H7 (cell line): ENCODE measurements at places on chromosomes 3 and 15.

DNA sequence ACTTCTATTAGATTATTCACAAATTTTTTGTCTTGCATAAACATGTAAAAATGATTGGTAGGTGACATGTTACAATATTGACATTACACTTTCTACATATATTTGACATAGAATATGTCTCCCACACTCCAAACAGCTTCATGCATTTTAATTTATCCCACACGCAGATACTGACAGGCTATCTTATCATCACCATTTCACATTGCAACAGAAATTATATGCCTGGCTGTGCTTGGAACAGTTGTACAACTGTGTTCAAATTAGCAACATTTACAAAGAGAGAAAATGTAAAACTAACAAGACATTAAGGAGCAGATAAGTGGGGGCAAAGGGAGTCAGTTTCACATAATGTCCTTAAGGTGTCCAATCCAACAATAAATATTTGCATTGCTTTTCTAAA is 1208.5 kb downstream of the NSUN3 start:
- no peak for DNase-seq

DNA sequence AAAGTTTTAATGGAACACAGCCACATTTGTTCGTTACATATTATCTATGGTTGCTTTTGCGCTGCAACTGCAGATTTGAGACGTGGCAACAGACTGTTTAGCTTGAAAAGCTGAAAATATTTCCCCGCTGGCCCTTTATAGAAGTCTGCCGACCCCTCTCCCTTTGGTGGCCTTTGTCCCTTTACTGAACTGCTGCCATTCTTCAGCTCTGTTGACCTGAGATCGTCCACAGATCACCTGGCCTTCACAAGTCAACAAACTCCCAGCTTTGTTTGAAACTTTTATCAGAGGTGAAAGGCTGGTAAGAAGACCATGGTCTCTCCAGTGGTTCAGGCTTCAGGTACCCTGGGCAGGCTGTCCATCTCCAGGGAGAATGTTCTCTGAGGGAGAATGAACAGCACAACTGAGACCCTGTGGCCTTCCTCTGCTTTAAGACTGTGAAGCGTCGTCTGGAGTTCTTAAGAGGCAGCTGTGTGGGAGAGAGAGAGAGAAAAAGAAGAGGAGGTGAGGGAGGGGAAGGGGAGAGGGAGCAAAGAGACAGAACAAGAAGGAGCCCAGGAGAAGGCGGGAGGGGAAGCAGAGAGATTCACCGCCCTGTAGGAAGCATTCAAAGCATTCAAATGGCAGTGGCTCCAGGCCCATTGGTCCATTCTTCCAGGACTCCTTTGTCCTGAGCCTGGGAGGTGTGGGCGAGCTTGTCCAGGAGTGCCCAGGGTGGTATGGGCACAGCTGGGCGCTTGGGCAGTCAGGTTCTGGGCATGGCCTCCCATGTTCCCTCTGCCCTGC is 53.7 kb upstream of the INSYN1 start:
- DNase-seq = peak; percentile 61

DNA sequence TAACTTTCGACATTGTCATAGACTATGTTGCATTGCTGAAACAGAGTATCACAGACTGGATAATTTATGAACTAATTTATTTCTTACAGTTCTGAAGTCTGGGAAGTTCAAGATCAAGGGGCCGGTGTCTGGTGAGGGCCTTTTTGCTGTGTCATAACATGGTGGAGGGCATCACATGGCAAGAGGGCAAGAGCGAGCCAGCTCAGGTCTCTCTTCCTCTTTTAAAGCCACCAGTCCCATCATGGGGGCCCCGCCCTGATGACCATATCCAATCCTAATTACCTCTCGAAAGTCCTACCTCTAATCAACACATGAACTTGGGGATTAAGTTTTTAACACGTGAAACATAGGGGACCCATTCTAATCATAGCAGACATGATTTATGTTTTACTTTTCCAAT is 33.5 kb upstream of the DCUN1D1 start:
- DNase-seq = no peak

GRCh38 chr3:107959550-107960154 is 131.2 kb downstream of the CD47 start:
- DNase-seq = no peak

- no peak for DNase-seq
These were observed 111.8 kb upstream of the RGMA start for GRCh38 chr15:93200837-93201226.

- peak; percentile 77 for DNase-seq
These were observed 46.4 kb downstream of the SH3BP5 start for GRCh38 chr3:15286022-15286421.

DNA sequence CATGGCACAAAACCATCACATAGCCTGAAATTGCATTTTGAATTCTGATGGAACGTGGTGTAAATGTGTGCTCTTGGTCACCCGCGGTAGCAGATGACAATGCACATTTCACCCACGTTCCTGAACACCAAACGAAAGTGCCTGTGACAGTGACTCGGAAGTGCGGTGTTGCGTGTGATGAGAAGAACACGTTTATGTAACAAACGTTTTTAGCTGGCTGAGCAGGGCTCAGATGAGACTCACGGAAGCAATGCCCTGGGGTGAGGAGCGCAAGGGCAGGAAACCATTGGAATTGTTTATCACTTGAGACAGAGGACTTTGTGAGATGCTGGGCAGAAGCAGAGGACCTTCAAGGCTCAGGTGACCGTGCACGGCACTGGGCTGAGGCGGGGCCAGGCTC is 449.2 kb upstream of the CFAP20DC start:
- no peak for DNase-seq

DNA sequence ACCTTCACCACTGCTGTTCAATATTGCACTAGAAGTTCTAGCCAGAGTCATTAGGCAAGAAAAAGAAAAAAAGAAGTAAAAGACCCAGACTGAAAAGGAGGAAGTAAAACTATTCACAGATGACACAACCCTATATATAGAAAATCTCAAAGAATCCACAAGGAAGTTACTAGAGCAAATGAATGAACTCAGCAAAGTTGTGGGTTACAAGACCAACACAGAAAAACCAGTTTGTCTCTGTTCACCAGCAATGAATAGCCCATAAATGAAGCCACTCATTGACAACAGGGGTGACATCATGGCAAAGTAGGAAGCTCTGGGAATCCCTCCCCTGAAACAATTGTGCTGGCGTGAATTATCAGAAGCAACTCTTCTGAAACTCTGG is 4.6 kb downstream of the CFAP100 start:
- no peak for DNase-seq

DNA sequence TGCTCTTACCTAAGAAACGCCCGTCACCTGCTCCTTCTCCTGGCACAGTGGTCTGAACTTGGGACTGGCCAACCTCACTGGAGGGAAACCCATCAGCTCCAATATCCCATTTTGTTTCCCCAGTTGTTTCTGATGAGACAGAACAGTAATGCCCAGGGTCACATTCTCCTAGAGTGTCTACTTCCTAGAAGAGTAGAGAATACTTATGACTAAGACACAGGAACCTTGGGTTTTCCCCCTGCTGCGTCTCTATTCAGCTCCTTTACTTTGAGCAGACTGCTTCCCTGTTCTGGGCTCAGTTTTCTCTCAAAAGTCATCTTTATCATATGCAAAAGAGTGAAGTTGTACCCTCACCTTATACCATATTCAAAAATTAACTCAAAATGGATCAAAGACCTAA is 79.4 kb downstream of the POLR2M start:
- DNase-seq = no peak

DNA sequence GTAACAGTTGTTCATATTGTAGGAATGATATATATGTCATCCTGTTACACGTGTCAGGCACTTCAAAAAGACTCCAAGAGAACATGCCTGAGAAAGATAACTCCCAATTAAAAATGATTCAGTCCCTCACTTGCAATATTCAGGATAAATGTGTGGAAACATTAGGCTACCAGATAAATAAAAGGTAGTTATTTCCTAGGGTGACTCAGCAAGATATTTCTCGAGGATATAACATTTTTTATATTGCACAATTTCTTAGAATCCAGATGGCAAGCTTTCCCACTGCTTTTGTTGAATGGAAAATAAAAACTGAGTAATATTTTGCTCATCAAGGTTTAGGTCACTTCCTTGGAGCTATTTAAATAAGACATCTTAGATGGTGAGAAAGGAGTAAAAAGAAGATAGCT is 181.4 kb downstream of the GAP43 start:
- DNase-seq = no peak

DNA sequence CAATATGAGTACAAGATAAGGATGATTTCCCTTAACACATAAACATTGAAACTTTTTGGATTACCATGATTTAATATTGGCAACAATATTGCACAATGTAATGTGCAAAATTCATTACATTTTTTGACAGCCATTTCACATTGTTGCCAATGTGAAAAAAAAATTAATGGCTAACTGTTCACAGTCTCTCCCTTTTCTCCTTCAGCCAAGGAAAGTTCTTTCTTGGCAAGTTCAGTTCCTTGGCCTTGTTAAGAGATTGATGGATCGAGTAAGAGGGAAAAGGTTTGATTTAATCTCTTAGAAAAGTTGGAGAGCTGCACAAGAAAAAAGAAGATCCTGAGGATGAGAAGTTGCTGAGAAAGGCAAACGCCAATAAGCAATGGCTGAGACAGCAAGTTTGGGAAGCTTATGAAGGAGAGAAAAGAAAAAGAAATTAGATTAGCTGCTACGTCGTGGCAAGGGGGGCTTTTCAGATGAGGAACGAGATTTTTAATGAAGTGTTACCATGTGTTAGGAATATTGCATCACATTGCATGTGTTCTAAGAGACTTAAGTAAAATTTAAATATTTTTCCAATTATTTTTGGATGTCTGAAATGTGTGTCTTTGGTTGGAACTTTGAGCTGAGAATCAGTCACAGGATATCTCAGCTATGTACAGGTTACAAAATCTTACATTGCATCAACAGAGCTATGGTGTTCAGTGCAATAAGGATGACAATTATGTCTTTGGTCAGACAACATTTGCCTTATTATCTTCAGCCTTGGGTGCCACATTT is 61.4 kb upstream of the ZNF280D start:
- no peak for DNase-seq

DNA sequence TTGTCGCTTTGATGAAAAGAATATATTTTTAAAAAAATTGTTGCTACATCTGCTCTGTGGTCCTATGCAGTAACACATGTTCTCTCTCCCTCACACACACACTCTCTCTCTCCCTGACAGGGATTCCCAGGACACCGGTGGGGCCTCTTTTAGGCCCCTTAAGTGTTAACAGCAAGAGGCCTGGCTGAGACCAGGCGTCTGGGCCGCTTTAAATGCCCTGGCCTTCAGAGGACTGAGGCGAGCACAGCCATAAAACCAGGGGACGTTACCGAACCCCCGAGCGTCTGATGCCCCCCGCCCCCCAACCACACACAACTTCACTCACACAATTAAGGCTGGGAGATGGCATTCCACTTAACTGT is 1.7 kb downstream of the BNC1 start:
- DNase-seq = peak; percentile 66

DNA sequence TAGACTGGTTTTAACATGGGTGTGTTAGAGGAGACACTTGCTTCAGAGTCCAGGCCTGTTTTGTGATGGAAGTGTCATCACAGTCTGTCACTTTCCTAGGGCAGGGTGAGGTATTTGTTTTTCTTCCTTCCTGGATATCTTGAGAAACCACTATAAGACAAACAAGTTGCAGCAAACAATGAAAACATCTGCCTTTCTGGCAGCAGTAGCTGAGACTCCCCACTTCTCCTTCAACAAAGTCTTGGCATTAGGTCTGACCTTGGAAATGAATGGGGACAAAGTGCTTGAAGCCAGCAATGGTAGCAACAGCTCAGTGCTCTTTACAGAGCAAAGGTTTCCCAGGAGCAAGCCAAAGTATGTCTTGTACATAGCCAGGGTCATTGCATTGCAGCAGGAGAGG is 64.6 kb downstream of the CD200 start:
- no peak for DNase-seq

- no peak for DNase-seq
These were observed 69.0 kb downstream of the GOLIM4 start for GRCh38 chr3:168026764-168027163.

- DNase-seq = no peak
These were observed 42.7 kb downstream of the SH3BP5 start for GRCh38 chr3:15289661-15290060.

GRCh38 chr3:110485389-110485788 is 586.2 kb upstream of the NECTIN3 start:
- no peak for DNase-seq

DNA sequence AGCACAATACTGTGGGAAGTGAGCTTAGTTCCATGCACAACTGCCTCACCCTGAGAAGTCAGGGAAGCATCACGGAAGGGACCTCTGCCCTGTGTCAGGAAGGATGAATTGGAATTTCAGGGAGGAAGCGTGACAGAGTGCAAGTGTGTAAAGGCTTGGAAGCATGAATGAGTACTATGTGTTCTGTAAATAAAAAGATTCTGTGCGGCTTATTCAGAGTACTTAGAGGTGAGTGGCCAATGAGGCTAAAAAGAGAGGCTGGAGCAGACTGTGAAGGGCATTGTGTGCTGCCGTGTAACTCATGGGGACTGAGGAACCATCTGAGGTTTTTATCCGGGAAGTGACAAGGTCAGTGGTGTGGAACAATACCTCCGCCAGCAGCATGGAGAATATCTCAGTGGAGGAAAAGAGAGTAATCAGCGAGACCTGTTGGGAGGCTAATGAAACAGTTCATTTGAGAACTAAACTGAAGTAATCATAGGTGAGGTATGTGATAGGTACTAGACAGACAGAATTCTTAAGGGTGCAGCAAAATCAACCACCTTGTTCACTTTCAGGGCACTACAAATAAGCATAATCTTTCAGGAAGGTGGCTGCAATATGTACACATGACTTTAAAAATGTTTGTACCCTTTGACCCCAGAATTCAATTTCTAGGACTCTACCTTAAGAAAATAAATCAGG is 64.9 kb upstream of the SPRED1 start:
- no peak for DNase-seq

- DNase-seq = no peak
These were observed 67.9 kb upstream of the GUCA1C start for GRCh38 chr3:109021556-109021955.

DNA sequence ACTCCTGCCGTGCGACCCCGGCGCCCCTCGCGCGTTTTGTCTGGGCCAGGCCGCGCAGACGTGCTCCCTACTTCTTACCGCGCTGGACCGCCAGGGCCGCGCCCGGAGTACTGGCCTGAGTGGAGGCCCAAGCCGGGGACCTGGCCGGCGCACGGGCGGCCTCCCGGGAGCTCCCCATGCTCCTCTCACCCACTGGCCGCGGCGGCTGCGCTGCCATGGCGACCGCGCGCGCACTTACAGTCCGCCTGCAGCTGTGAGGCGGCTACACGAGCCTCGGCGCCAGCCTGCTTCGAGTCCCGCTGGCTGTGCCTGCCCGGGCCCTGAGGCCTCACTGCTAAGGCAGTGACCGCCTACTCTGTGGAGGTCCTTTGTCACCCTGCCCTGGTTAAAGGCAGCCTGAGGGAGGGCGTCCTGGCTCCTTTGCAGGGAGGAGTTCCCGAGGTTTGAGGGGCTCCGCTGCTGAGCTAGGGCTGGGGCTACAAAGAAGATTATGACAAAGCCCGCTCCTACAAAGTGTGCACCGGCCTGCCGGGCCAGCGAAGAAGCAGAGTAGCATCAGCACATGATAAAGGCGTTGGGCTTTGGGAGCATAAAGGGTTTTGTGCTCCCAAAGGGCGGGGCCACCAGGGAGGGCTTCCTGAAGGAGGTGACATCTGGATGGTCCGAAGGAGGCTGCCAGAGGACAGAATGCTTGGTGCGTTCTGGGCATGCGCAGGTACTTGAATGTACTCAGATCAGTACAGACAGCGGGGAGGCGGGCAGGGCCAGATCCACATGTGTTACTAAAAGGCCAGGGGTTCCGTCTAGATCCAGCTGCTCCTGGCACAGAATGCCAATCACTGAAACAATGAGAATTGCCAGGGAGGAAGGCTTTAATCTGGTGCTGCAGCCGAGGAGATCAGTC is at the start of the genes LRRC34 and LRRIQ4:
TSS of gene LRRC34 (minus strand) at position 573 of the 904 bp plus-strand sequence. CDS start at position 217, 356 bp downstream.
TSS of gene LRRIQ4 (plus strand) at position 539 of the 904 bp plus-strand sequence. CDS start 9,052 bp downstream, outside the sequence.
- peak; percentile 80 for DNase-seq

- DNase-seq = no peak
These were observed 342.9 kb upstream of the PROK2 start for GRCh38 chr3:72127844-72128243.
